Stimulated activated CD4-positive, alpha-beta T cell treated with anti-CD3 and anti-CD28 coated beads, Interleukin-15, amount 100 ng/mL, for 1 hour (primary cell): ENCODE measurements at places on chromosomes 12 and 14.

GRCh38 chr14:65613131-65613650 lies 200.7 kb downstream of the FUT8 start:
- DNase-seq: no peak

- no peak for DNase-seq
These were observed 768.1 kb upstream of the TBX3 start for GRCh38 chr12:115451780-115452736.

GRCh38 chr12:123488539-123489230 lies 30.7 kb downstream of the SNRNP35 start:
- DNase-seq: no peak

DNA sequence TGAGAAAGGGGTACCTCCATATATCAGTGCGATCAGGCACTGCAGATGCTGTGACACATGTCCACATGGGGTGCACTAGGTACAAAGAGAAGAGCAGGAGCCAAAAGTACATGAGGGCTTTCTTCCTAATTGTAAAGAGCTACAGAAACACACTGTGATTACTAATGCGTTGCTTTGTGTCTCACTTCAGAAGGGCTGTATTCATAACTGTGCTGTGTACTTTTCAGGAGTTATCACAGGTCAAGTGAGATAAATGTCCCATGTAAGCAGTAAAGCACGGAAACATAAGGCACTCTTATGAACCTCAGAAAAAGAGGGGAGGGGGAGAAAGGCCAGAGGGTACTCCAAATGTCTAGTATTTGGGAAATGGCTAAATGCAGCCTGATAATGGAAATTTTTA lies 10.6 kb downstream of the SPRING1 start:
- no peak for DNase-seq

GRCh38 chr12:48883305-48884161 lies 17.9 kb upstream of the RND1 start:
- no peak for DNase-seq

DNA sequence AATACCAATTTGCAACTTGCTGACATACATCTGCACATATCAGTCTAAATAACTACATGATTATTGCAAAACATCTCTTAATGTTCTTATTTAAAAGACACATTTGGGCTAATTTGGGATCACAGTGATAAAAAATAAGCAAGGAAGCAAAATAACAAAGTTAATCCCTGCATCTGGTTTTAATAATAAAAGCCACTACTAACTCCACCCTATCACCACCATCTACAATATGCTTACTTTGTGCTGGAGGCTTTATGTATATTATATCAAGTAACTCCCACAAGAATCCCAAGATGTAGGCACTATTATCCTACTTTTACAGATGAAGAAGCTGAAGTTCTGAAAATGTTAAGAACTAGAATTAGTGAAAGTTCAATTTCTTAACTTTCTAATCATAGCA lies 45.7 kb downstream of the TAOK3 start:
- no peak for DNase-seq

GRCh38 chr12:110936367-110937103 lies 16.2 kb upstream of the MYL2 start:
- DNase-seq: no peak

DNA sequence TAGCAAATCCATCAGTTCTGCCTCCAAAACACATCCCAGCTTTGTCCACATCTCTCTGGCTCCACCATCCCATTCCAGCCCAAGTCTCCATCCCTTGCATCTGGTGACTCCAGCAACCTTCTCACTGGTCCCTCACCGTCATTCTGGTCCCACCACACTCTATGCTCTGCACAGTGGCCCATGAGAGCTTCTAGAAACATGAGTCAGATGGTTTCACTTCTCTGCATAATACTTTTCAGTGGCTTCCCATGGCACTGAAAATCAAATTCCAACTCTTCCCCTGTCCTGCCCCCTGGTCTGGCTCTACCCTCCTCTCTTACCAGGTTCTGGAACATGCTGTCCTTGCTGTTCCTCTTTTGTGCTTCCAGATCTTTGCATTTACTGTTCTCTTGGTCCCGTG lies 17.2 kb upstream of the C12orf76 start:
- no peak for DNase-seq

DNA sequence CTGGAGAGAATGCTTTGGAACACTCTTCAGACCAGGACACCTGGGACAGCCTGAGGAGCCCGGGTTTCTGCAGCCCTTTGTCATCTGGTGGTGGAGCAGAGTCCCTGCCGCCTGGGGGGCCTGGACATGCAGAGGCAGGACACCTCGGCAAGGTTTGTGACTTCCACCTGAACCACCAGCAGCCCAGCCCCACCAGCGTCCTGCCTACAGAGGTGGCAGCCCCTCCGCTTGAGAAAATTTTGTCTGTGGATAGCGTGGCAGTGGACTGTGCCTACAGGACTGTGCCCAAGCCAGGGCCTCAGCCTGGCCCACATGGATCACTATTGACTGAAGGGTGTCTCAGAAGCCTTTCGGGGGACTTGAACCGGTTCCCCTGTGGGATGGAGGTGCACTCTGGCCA lies 21.1 kb downstream of the CINP start:
- no peak for DNase-seq

DNA sequence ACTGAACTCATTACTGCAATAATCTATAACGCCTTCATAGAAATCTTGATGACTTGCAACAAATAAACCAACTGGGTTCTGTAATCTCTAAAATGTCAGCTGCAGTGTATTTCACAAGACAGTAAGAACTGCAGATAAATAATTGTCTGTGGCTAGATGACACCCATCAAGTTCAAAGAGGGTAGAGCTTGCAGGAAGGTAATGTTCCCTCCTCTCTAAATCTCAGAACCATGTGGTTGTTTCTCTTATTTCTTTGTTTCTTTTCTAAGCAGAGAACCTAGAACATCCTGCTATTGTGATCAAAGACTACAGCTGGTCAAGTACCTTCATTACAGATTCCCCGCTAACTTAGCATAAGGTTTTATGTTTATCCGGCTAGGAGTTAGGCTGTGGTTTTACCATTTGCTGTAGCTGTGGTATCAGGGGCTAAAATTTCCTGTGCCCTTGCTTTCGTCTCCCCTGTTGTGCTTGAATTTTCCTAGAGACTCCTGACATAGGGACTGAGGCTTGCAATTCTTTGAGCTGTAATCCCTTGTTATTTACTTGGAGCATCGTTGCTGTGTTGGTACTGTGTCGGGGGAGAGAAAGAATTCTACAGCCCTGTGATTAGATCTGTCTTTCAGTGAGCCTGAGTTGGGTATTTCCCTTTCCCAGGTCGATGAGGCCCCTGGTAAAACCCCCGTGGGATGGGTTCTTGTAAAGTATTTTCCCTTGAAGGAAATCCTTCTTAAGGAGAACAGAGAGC lies 253.1 kb upstream of the BTG1 start:
- DNase-seq: no peak

GRCh38 chr12:106174876-106175275 lies 36.1 kb upstream of the NUAK1 start:
- no peak for DNase-seq

DNA sequence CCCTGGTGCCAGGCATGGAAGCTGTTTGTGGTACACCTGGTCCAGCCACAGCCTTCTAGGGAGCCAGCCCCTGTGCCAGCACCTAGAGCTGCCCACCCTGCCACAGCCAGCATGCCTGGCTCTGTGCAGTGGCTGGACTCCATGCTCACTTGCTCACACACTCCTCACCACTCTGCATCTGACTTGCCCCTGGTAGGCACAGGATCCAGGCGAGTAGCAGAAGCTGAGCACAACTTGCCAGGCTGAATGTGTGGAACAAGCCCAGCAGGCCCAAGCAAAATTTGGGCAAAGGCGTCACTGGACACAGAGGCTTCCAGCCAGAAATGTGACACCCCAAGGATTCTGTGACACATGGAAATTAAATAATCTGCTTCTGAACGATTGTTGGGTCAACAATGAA lies 106.7 kb downstream of the MYF5 start:
- no peak for DNase-seq
